ENCODE measurements at places on chromosomes 7 and 10. TPM values are rescaled to one million over a fixed set of nuclear protein-coding genes. Genes with fewer than 3 reads are reported as not detected.

The GAD2 gene
- not detected for total RNA-seq

The HOXA1 gene
- total RNA-seq = not detected

The COL1A2 gene
- total RNA-seq = 6,663 TPM

The UNCX gene
- not detected for total RNA-seq

The UBE2H gene
- 61.6 TPM for total RNA-seq

The DDC gene
- total RNA-seq = 0.52 TPM

The UTF1 gene
- not detected for total RNA-seq

The WDR11 gene
- total RNA-seq = 37.6 TPM

The GPR15LG gene
- total RNA-seq = not detected

The SPDYE6 gene
- not detected for total RNA-seq

The HTR5A gene
- not detected for total RNA-seq

The TMEM236 gene
- under 0.01 TPM for total RNA-seq

The CAMK2G gene
- 16.2 TPM for total RNA-seq

The EZH2 gene
- total RNA-seq = 16.2 TPM

The CLRN3 gene
- total RNA-seq = 0.52 TPM

The NPSR1 gene
- total RNA-seq = 1.6 TPM

The TNKS2 gene
- total RNA-seq = 41.2 TPM

The LRGUK gene
- 1.6 TPM for total RNA-seq

The GPR85 gene
- total RNA-seq = 1.0 TPM

The TMEM139 gene
- 1.0 TPM for total RNA-seq

The EPDR1 gene
- 63.2 TPM for total RNA-seq

The BAIAP2L1 gene
- 1.6 TPM for total RNA-seq

The TRIP6 gene
- total RNA-seq = 25.6 TPM

The LBX1 gene
- total RNA-seq = 3.1 TPM

The SLC26A5 gene
- not detected for total RNA-seq

The GIMAP5 gene
- 21.4 TPM for total RNA-seq

The PRSS37 gene
- total RNA-seq = not detected

The LZTS2 gene
- total RNA-seq = 37.6 TPM

The IDI1 gene
- 31.8 TPM for total RNA-seq

The GSAP gene
- total RNA-seq = 6.8 TPM

The POLR2J3 gene
- 20.4 TPM for total RNA-seq

The SDK1 gene
- total RNA-seq = 3.7 TPM

The PRKG1 gene
- total RNA-seq = 44.9 TPM

The GNAT3 gene
- total RNA-seq = not detected

The SEMA3D gene
- total RNA-seq = 25.1 TPM

The SPDYE2 gene
- total RNA-seq = not detected

The AKR1C1 gene
- 9.9 TPM for total RNA-seq

The AKR1D1 gene
- not detected for total RNA-seq

The CCL24 gene
- total RNA-seq = not detected

The NEUROG3 gene
- total RNA-seq = not detected

The BTBD16 gene
- not detected for total RNA-seq

Measured in skeletal muscle tissue (tissue), 5 donors.